NCI-H1092 treated with DMSO at 0.1 percent for 48 hours (cell line): ENCODE measurements at places on chromosomes 12 and 14.

GRCh38 chr14:68685419-68686204 lies 107.3 kb downstream of the ZFP36L1 start:
- DNase-seq: no peak

DNA sequence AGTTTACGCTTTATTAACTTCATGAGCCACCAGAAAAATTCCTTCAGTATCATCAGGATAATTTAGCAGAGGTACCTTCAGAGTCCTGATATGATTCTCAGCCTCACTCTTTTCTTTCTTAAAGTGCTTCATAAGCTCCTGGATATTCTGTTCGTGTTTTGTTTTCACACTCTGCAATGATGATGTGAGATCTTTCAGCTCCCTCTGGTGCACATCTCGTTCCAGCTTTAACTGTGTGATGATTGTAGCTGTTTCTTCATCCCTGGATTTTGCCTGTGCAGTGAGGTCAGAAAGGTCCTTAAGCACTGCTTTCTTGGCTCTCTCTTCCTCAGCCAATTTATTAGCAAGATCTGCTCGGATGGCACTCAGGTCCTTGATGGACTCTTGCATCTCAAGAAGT lies 156.7 kb downstream of the CEP128 start:
- no peak for DNase-seq

GRCh38 chr12:87425942-87426554 lies 603.2 kb downstream of the C12orf50 start:
- no peak for DNase-seq

DNA sequence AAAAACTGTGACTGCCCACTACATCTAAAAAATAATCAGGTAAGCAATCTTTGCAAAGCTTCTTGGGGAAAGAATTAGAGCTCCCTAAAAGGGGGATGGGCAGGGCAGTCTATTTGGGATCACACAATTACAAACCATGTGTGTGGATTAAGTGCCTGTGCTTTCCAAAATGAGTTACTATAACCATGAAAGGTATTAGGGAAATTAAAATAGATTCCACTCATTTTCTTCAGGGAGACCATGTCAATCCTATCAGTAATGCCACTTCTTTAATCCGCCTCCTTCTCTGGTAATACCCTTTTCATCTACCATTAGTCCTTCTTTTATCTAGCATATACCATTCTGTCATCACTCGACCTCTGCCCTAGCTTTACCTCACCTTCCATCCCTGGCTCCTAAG lies 53.7 kb downstream of the PAWR start:
- DNase-seq: no peak

DNA sequence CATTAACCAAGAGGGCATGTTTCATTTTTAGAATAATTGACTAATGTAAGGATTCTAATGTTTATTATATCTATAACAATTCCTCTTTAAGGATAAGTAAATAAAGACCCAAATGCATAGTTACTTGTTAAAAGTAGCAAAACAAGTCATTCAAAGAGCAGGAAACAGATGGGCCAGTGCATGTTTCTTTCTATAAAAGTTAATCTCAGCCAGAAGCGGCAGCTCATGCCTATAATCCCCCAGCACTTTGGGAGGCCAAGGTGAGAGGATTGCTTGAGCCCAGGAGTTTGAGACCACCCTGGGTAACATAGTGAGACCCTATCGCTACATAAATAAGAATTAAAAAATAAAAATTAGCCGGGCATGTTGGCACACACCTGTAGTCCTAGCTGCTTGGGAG lies 391.0 kb upstream of the RGS6 start:
- no peak for DNase-seq

GRCh38 chr12:20280515-20280914 lies 87.8 kb upstream of the PDE3A start:
- no peak for DNase-seq

DNA sequence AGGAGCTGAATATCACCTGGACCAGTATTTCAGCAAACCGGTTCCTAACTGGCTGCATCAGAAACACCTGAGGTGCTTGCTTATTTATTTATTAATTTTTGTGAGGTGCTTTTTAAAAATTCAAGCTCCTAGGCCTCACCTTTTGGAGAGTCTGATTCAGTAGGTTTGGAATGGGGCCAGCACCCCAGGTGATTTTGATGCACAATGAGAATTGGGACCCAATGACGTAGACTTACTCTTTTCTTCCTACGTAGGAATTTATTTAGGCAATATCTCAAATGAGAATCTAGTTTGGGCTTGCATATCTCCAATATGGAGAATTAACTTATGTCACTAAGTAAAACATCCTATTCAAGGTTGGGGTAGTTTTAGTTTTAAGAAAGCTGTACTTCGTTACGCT lies 7.3 kb downstream of the YEATS4 start:
- DNase-seq: no peak

DNA sequence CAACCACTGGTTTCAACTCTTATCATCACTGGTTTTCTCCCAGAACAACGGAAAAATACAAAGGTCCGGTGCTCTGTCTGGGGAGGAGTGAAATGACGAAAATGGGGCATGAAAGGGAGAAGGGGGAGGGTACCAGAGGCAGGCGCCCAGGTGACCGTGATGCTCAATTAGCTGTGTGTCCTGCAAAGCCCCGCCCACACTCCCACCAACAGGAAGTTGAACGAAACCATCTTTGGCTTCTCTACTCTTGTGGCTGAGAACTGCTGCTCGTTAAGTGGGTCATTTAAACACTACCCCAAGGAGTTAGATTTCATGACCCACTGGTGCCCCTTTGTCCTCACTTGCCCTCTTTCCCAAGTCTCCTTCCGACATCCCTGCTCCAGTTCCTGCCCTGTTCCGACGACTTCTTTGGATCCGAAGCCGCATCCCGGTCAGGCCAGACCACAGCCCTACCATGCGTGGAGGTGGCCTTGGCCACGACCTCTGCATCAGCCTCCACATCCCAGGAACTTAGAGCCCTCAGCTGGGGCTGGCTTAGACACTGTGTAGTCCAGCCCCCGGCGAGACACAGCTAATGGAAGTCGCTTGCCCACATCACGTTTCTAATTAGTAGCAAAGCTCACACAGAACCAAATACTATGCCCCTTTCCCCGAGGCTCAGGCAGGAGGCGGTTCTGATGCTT lies 11.4 kb upstream of the LRTM2 start:
- DNase-seq: no peak

GRCh38 chr12:110888256-110888991 lies 32.0 kb downstream of the MYL2 start:
- DNase-seq: no peak

DNA sequence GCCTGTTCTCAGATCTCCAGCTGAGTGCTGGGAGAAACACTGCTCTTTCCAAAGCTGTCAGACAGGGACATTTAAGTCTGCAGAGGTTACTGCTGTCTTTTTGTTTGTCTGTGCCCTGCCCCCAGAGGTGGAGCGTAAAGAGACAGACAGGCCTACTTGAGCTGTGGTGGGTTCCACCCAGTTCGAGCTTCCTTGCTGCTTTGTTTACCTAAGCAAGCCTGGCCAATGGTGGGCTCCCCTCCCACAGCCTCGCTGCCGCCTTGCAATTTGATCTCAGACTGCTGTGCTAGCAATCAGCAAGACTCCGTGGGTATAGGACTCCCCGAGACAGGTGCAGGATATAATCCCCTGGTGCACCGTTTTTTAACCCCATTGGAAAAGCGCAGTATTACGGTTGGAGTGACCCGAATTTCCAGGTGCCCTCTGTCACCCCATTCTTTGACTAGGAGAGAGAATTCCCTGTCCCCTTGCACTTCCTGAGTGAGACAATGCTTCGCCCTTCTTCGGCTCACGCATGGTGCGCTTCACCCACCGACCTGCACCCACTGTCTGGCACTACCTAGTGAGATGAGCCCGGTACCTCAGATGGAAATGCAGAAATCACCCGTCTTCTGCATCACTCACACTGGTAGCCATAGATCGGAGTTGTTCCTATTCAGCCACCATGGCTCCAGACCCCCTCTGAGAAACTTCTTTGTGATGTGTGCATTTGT lies 650.3 kb upstream of the ALG10B start:
- DNase-seq: no peak

- no peak for DNase-seq
These were observed 42.0 kb upstream of the ELK3 start for GRCh38 chr12:96152164-96152563.

DNA sequence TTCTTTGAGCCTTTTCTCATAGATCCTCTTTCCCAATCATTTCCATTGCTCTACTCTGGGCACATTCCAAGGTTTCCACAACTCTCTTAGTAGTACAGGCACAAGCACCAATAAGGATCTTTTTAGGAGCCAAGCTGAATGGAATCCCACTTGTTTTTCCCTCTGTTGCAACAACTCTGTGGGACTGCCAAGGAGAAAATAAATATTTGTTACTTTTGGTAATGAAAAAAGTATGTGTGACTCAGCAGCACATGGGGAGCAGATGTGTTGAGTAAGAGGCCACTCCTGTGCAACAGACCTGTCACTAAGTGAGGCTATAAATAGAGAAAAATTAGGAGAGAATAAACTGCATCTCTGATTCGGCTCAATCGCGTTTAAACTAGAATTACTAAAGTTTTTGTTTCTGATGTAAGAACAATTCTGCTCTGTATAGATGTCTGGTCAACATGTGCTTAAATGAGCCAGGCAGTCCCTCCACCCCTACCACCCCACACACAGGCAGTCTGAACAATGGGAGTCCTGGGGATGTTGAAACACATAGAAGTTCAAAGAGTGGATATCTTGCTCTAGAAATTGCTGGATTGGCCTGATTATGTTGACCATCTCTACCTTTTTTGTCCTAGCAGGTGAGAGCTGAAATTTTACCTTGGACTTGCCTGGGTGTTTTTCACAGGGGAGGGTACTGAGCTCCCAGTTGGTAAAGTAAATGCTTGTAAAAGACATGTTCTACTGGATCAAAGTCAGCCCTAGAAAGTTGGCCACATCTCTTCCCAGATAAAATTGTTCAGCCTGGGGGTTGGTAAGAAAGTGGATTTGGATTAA lies 244.3 kb upstream of the NOVA1 start:
- DNase-seq: no peak

- DNase-seq: no peak
These were observed 67.2 kb downstream of the GLT1D1 start for GRCh38 chr12:128920468-128920867.

GRCh38 chr12:57161491-57161890 lies 14.1 kb upstream of the LRP1-AS start:
- no peak for DNase-seq

DNA sequence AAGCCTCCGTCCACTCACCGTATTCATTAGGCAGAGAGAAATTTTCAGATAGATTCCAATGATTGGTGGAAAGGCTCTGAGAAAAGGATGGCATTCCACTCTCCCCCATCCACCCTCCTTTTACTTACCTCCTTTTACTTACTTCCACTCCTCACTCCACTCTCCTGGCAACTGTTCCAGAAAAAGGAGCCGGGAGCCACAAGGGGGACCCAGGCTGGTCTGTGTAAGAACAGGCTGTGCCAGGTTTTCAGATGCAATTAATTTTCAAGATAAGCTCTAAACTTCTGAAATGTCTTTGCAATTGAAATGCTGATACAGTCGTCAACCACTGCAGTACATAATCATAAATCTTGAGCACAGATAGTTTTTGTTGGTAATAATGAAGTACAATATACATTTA lies 248.8 kb downstream of the ANO6 start:
- no peak for DNase-seq

GRCh38 chr14:69693145-69693544 lies 73.8 kb upstream of the SRSF5 start:
- peak; percentile 95 for DNase-seq

DNA sequence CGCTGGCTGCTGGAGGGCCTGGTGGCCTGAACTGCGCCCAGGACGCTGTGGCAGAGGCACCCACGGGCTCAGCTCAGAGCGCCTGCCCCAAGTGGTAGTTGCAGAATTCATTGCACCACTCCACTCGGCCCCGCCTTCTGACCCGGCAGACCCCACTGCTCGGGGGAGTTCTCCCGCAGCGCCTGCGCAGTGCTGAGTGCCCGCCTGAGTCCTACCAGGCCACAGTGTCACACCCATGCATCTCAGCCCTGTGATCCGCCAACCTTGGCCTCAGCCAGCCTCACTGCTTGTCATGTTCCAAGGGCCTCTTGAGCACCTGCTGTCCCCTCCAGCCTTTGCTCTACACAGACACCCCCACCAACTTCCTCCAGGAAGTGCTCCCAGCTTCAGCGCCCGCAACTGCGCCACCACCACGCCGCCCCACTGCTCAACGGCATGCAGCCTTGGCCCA lies 12.2 kb downstream of the DEGS2 start:
- no peak for DNase-seq

DNA sequence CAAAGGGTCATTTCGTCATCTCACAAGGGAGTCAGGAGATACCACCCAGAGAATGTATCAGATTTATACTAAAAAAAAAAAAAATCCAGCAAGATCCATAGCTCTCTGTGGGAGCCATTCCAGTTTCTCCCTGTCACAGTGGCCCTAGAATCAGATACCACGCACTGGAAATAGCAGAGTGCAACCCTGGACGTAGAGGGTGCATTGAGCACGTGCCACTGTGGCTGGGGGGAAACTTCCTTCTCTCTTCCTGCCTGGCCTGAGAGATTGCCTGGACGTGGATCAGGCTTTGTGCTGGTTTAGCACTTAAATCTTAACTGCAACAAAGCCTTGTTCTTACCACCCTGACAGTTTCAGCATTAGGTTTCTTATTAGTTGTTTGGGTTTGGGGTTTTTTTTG lies 124.3 kb downstream of the FBXL14 start:
- no peak for DNase-seq

- DNase-seq: peak; percentile 89
These were observed 220.2 kb upstream of the BTG1 start for GRCh38 chr12:92365836-92366235.

DNA sequence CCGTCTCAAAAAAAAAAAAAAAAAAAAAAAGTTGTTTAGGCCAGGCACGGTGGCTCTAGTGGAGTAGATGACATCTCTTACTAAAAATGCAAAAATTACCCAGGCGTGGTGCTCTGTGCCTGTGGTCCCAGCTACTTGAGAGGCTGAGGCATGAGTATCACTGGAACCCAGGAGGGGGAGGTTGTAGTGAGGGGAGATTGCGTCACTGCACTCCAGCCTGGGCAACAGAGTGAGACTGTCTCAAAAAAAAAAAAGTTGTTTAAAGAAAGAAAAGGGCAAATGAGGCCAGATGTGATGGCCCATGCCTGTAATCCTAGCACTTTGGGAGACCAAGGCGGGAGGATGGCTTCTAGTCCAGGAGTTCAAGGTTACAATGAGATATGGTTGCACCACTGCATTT lies 36.6 kb upstream of the SPPL3 start:
- no peak for DNase-seq

- no peak for DNase-seq
These were observed 629 bp downstream of the RAD51AP1 start for GRCh38 chr12:4539167-4539870.

DNA sequence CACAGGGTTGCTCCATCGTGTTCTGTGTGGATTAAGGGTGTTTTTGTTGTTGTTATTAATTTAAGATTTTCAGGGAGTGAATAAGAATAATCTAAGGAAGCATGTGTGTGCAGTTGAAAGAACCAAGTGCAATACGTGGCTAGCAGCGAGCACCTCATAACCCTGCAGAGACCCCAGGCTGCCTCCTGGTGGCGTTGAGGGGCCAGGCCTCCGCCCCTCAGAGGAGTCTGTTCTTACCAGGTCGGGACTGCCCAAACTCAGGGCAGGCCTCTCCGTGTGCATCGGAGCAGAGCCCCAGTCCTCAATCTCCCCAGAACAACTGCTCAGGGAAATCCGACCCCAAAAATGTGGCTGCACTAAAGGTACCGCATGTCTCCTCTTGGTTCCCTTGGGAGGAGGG lies 36.8 kb downstream of the IL31 start:
- DNase-seq: no peak

- DNase-seq: no peak
These were observed 59.5 kb downstream of the SCARB1 start for GRCh38 chr12:124804011-124804621.

GRCh38 chr12:131111446-131111845 lies 157.7 kb downstream of the ADGRD1 start:
- no peak for DNase-seq
